Trophoblast cell (in vitro differentiated cells and primary cell): ENCODE measurements at places on chromosomes 11 and 22.

GRCh38 chr11:69906453-69906907 is 87.3 kb upstream of the FGF3 start:
- H3K4me1 ChIP-seq = peaks cover 8% of the 10 kb centered on the region
- no peak overlapping the region for H3K27ac ChIP-seq
- no peaks in the 10 kb centered on the region for H3K27me3 ChIP-seq

DNA sequence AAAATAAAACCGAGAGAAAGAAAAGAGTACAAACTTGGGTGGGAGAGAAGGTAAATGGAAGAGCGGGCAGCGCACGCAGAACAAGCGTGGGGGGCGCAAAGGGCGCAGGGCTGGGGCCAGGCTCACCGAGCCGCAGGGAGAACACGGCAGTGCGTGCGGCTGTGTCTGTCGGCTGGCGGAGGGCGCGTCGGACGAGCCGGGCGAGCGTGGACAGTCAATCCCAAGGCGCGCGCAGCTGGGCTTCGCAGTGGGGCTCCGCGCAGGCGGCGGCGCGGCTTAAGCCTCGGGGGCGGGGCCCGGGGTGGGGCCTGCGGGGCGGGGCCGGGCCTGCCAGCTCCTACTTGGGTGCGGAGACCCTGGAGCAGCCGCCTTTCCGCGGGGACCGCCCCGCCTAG is at the start of gene UCP2:
Gene UCP2, minus strand, starts transcription at position 249 of the 395 bp plus-strand sequence. CDS start 4,465 bp downstream, outside the sequence.
- peak within 1 kb of the TSS; percentile 77 for H3K4me3 ChIP-seq
- no peaks in the 10 kb centered on the region for H3K27me3 ChIP-seq

- no peaks in the 10 kb centered on the region for H3K27me3 ChIP-seq
- no peak overlapping the region for H3K4me3 ChIP-seq
- peaks cover 17% of the 10 kb centered on the region for H3K4me1 ChIP-seq
- no peak overlapping the region for H3K27ac ChIP-seq
- no peaks in the 10 kb centered on the region for H3K36me3 ChIP-seq
- DNase-seq = peak; percentile 86
Observed at GRCh38 chr11:2534957-2535672, 90.3 kb downstream of the KCNQ1 start.

GRCh38 chr11:57812634-57813033 is 51.0 kb downstream of the CTNND1 start:
- H3K4me3 ChIP-seq = no peak overlapping the region
- no peak for DNase-seq
- H3K36me3 ChIP-seq = peaks cover 40% of the 10 kb centered on the region

GRCh38 chr11:48164836-48165235 is 51.8 kb upstream of the OR4B1 start:
- no peaks in the 10 kb centered on the region for H3K4me1 ChIP-seq
- DNase-seq = peak; percentile 65
- H3K27ac ChIP-seq = no peak overlapping the region
- H3K27me3 ChIP-seq = no peaks in the 10 kb centered on the region

DNA sequence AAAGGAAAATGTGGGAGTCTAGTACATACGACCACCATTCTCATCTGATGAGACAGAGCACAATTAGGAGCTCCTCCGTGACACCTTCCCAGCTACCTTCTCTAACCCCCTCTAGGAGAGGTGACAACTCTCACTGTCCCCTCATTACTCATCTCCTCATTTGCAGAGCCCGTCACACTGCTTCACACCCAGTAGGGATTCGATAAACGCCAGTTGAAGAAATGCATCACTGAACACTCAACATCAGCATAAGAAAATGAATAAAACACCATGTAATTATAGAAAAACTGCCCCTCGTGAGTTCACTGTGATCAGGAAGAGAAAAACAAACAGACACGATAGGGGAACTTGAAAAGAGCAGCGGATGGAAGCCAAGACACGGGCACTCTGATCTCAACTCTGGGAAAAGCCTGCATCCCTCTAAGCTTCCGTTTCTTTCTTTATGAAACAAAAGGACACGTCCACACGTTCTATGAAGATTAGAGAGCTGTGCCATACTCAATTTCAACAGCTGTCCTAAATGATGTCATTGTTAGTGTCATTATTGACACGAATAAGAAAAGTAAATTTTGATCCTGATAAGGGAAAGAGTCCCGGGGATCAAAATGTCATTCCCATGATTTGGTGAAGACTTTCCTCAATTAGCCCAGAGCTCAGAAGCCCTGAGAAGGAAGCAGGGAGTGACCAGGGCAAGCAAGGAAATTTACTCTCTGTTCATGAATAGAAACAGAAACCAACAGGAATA is 356.9 kb downstream of the LARGE1 start:
- no peak for DNase-seq
- no peak overlapping the region for H3K4me3 ChIP-seq
- H3K27ac ChIP-seq = no peak overlapping the region
- H3K27me3 ChIP-seq = no peaks in the 10 kb centered on the region
- H3K4me1 ChIP-seq = no peaks in the 10 kb centered on the region
- H3K36me3 ChIP-seq = peaks cover 3% of the 10 kb centered on the region

DNA sequence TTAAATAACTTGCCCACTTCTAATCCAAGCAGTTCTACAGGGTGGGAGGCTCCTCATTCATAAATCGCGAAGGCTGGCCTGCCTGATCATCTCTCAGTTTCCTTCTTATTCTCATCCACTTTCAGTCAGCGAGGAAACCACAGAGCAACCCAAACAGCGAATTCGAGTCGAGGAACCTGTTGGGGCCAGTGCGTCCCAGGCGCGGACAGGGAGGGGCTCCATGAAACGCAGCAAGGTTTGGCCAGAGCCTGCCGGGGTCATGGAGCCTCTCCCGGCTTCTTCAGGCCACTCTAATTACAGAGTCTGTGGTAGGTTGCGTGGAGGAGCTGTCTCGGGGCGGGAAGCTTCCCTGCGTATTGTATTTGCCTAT is 741 bp upstream of the NAV2 start:
- no peak overlapping the region for H3K4me3 ChIP-seq
- peaks cover 16% of the 10 kb centered on the region for H3K27me3 ChIP-seq
- no peaks in the 10 kb centered on the region for H3K36me3 ChIP-seq
- peaks cover 20% of the 10 kb centered on the region for H3K4me1 ChIP-seq
- peak overlapping the region; percentile 85 for H3K27ac ChIP-seq

DNA sequence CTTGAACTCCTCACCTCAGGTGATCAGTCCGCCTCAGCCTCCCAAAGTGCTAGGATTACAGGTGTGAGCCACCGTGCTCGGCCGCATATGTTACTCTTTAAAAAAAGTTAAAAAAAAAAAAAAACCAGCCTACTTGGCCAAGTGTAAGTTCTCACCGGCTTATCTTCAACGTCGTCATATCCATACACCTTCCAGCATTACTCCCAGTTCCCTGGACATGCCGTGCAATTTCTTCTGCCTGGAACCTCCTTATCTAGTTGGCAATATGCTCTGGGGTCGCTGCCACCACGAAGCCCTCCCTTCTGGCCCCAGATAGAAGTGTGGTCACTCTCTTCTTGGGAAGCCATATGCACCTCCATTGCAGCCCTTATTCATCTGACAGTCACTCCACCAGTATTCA is 36.3 kb upstream of the CBX7 start:
- no peaks in the 10 kb centered on the region for H3K27me3 ChIP-seq
- DNase-seq = no peak
- no peaks in the 10 kb centered on the region for H3K4me1 ChIP-seq
- no peaks in the 10 kb centered on the region for H3K36me3 ChIP-seq
- H3K27ac ChIP-seq = no peak overlapping the region

- no peak for DNase-seq
- H3K36me3 ChIP-seq = no peaks in the 10 kb centered on the region
- H3K4me1 ChIP-seq = no peaks in the 10 kb centered on the region
- H3K27me3 ChIP-seq = no peaks in the 10 kb centered on the region
Observed at GRCh38 chr11:67449116-67449844, 3.2 kb downstream of the GPR152 start.
